ENCODE measurements at places on chromosomes 6 and 20.

DNA sequence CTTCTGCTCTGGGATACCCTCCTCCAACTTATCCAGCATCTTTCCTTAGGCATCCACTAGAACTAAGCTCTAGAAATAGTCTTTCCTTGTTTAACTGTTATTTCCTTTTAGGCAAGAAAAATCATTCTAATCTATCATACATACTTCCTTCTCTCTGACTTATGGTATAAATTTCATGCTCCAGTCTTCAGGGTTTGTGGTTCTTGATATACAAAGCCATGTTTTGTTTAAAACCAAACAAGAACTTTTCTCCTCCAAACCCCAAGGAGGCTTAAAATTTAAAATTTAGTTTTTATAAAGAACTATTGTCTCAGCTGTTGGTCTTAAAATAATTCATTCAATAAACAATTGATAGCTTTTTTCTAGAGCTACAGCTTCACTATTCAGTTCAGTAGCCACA, 77.2 kb downstream of the CD164 start:
- DNase-seq, result no peak

GRCh38 chr20:57708694-57709673, 831 bp downstream of the PMEPA1 start:
- DNase-seq, result no peak

DNA sequence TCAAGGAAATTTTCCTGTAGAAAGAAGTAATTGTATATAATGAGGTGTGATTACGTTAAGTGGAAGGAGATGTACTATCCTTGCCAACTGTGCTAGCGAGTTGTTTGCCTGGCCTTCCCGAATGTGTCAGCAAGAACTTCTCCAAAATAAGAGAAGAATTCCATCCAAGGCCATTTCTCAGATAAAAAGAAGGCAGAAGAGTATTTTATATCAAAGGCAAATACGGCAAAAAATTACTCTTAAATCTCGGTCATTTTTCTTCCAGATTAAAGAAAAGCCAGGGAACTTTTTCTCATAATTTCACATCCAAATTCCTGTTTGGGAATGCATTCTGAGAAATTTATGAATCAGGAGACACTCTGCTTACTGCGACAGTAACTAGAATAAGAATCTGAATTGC, 290.6 kb downstream of the CBLN4 start:
- no peak for DNase-seq

GRCh38 chr20:53642196-53643030, 48.8 kb upstream of the ZNF217 start:
- DNase-seq, result no peak

DNA sequence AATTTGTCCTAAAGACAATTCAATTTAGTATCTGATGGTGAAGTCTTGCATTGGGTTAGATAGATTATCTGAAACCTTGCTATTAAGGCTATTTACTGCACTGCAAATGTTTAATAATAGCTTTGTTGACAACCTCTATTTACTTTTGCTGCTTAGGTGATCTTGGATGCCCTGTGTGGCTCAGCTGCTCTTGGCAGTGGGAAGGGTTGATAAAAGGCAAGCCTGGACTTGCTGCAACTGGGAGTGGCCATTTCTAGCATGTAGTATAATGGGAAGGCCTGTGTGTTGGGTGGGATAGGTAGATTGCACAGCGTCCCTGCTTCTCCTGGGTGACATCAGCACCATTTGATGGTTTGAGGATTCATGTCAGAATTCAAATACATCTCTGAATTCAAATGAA, 49.1 kb downstream of the ARMC2 start:
- no peak for DNase-seq

DNA sequence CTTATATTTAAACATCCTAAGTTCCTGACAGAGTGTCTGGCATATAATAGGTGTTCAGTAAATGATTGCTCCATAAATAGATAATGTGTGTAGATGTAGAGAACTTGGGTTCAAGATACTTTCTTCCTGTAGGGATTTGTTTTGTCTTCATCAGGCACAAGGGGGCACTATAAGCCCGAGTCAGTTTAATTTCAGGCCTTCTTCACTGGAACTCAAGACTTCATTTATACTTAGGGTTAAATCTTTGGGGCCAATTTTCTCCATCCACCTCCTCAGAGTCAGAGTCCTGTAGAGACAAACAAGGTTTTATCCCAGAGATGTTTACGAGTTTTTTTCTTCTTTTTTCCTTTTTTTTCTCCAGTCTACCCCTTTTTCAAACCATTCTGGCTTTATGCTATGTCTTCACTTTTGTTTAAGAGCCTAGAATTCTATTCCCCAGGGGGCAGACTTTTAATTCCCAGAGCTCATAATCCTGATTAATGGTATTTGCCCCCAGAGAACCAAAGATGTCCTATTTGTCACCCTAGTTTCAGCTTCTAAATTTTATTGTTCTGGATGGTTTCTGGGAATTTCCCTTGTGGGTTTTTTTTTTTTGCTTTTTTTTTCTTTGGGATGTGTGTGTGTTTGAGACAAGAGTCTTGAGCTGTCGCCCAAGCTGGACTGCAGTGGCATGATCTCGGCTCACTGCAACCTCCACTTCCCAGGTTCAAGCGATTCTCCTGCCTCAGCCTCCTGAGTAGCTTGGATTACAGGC, 88.4 kb downstream of the HFE start:
- no peak for DNase-seq

DNA sequence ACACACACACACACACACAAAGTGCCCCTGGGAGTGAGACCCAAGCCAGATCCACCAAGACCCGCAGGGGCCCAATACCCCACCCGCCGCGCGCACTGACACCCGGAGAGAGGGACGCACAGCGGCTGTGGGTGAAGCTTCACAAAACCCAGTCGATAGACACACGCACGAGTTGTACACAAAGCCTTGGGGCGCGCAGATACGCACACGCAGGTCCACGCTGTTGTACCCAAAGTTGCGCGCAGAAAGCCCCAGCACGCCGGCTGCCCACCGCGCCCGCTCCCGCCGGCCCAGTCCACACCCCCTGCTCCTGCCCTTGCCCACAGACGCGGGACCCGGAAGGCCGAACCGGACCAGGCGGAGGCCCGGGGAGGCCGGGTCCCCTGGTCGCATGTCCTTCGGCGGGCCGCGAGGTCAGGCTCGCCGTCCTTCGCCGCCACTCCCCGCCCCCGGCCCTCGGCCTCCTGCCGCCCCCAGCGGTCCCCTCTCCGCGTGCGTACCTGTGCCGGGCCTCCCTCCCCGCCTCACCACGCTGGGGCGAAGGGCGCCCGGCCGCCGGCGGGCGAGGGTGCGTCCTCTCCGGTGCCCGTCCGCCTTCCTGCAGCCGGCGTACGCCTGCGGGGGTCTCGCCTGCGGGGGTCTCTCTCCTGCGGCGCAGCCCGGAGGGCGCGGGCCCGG, at the start of gene TMEM74B:
Gene TMEM74B, minus strand, starts transcription at position 344 of the 678 bp plus-strand sequence. CDS start 1,180 bp downstream, outside the sequence.
- DNase-seq, result no peak

DNA sequence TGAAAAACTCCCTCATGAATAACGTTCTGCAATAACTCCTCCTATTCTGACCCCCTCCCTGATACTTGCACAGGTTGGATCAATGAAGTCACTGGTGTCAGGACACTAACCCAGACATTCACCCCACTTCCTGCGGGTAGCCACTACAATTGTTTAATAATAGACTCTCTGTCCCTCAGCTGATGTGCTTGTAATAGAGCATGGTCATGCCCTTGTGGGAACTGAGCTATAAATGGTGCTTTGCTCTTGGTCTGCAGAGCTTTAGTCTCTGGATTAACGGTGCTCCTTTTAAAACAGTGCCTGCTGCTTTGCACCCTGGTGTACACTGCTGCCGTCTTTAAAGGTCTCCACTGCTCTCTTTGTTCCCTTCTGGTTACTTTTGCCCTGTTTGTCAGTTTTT, 127.3 kb downstream of the BACH2 start:
- no peak for DNase-seq
